ENCODE measurements at places on chromosomes 3 and 15.
A peak's percentile ranks its signal among the peaks of the same experiment; 100 is the strongest.

DNA sequence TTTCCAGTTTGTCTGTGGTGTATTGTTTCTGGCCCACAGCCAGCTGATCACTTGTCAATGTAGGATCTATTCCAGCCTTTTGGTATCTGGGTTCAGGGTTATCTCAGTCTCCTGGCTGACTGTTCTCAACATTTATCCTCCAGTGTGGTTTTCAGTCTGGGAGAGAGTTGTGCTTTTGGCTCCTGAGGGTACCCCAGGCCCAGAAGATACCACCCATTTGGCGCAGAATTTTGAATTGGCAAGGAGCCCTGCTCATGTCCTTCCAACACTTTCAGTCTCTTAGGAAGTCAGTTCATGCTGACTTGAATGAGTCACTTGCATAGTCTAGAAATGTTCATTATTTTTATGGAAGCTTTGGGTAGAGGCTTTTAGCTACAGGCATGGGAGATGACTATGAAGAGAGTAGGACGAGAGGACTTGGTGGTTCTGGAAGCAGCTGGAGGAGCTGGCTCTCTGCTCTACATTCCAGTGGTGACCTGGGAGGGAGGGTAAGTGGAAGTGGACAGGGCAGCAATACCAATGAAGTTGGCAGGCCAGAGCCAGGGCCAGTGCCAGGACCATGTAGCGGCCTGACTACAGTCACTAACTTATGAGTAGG is 7.2 kb downstream of the POLR2H start:
- peak; percentile 84 for DNase-seq

- peak; percentile 15 for DNase-seq
Observed at GRCh38 chr3:49661281-49661680, 12.9 kb upstream of the APEH start.

DNA sequence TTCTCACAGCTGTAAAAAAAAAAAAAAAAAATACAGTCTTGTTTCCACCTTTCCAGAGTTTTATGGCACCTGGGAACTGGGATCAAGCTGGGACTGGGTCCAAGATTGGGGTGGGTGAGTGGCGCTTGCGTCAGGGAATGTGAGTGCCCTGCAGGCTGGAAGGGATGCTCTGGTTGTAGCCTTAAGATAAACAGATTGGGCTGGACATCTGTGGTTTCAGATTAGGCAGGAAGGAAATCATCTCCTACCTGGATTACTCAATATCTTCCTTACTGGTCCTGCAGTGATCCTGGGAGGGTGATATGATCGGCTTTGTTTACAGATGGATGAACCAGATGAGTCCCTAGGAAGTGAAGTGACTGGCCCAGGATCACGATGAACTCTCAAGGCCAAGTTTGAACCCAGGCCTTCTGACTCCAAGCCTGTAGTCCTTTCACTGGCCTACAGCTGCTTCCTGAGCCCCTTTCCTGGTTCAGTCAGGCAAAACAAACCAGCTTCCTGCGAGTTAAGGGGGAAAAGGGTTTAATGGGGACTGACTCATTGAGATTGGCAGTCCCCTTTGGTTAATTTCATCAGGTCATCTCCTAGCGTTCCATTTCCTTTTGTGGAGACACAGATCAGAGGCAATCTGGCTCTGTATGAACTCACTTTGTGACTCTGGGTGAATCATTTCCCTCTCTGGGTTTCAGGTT is 179.8 kb downstream of the THSD4 start:
- DNase-seq = peak; percentile 98

GRCh38 chr3:140011086-140011485 is 76.1 kb downstream of the CLSTN2 start:
- DNase-seq = no peak

- DNase-seq = no peak
Observed at GRCh38 chr3:11481556-11481955, 162.2 kb downstream of the VGLL4 start.

GRCh38 chr3:32951410-32951811 is at the start of gene CCR4:
CCR4 (plus strand) TSS chr3:32951644; CDS start chr3:32953423, 1,779 bp downstream.
- DNase-seq = no peak

DNA sequence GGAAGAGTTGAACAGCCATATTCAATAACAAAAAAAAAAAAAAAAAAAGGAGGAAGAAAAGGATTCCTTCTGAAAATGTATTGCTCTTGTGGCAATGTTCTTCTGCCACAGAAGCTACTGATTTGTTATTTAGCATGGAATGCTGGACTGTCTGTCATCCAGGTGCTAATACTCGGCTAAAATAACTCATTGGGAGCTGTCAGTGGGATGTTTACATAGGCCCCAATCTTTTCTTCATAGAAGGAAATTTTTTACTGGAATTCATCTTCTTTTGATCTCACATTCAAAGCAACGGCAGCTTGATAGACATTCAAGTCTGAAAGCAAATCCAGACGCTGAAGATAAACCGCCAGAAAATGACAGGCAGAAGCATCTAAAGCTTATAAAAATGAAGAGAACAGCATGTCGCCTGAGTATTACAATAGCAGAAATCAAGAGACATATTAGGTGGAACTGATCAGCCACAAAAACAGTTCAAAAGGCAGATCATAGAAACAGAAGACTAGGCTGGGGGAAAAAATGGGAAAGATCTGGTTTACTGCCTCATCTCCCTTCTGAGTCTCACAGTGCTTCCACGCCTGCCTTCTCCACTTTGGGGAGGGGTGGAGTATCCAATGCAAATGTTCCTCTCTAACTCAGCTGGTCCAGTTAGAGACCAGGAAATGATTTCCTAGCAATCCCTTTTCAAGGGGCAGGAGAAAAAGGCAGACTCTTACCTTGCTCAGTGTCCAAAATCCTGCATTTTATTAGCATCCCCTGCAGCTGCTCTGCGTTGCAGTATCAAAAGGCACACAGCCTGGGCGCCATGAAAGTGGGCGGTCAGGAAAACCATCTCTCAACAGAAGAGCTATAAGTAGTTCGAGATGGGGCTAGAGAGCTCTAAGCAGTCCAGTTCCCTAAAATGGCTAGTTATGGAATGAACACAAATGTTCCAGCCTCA is 451.9 kb downstream of the FOXP1 start:
- no peak for DNase-seq

DNA sequence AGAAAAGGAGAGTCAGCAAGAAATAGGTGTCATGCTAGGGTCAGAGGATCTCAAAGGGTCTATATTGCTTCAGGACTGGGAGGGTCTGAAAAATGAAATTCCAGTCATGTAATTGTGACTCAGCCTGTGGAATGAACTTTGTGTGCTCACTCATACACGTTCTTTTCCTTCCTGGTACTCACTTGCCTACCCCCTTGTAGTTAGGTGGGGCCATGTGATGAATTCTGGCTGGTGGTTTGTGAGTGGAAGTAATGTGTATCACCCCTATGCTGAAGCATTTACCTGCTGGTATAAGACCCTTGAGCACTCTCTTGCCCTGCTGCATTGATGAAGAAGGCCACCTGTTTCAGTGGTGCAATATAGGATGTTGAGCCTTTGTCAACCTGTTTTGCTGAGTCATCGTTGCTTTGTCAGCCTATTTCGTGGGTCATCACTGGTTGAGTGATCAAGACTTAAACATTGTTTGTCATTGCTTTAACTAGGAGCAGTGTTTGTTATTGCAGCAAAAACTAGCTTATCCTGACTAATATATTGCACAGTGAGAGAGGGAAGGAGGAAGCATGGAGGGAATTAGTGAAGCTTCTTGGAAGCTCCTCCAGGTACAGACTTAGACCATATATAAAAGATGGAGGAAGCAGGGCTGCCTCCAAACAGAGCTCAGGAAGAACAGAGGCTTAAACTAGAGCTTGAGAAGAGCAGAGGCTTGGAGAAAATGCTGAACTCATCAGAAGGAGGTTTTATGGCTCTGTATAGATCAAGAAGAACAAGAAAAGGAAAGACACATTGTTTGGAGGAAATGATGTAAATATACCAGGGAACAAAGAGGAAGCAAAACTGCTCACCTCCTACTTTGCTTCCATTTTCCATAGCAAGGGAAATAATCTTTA is 28.9 kb downstream of the TLNRD1 start:
- DNase-seq = peak; percentile 52
